Memory B cell (primary cell): ENCODE measurements at places on chromosomes 13 and 19.

DNA sequence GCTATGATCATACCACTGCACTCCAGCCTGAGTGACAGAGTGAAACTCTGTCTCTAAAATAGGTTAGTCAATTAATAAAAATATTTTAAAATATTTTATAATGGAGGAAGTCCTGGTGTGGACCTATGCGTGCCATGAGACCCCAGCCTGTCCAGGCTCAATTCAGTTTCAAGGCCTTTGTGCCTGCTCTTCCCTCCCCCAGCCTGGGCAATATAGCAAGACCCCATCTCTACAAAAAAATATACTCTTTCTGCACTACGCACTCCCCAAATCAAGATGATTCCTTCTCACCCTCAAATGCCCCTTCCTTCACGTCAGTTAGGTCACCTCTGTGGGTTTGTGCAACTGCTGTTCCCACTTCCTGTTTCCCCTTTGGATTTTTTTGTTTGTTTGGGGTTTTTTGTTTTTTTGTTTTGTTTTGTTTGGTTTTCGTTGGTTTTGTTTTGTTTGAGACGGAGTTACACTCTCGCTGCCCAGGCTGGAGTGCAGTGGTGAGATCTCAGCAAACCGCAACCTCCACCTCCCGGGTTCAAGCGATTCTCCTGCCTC lies 1.4 kb upstream of the HSH2D start:
- no peak for DNase-seq

DNA sequence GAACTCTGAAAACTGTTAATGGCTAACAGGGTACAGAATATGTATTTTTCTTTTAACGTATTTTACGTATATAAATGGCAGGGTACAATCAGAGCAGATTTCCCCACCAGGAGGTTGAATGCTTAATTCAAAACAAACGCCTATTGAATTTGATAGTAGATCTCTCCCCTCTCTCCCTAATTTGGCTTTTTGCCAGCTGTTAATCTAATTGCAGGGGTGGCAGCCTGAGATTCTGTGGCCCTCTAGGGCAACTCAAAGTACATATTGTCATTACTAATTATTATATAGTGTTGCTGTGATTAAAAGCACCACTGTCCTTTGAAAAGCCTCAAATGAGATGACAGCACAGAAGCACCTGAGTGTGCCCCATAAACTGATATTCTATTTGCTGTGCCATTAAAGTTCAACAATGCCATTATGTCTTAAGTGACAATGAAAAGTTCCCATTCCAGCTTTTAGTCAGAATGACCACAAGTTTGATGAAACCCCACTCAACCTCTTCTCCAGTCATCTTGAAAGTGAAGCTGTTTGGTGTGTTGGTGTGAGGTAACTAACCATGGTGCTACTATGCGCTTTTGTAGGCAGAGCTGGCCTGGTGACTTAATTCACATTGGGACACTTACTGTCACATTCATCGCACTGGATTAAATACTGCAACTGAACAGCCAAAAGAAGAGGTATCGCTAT lies 351.4 kb downstream of the KCNRG start:
- DNase-seq: no peak

- DNase-seq: no peak
These were observed 54.3 kb downstream of the GATAD2A start for GRCh38 chr19:19459707-19460251.

DNA sequence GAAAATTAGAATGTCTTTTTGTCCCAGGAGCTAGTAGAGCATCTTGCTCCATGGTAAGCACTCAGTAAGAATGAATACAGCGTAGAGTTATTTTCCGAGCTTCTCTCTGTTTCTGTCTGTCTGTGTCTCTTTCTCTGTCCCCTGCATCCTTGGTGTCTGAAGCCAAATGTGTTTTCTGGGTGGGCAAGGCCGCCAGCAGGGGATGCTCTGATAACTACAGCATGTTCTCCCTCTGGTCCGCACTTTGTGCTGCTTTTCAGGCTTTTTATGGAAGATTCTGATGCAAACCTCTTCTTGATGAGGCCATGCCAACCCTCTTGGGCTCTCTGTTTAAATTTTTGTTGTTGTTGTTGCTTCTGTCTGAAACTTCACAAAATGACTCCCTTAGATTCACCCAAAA lies 142.8 kb upstream of the UBL3 start:
- DNase-seq: no peak

- no peak for DNase-seq
These were observed 71.5 kb upstream of the ARHGEF7 start for GRCh38 chr13:111043575-111043982.
